ENCODE measurements at places on chromosomes 16 and 17.

GRCh38 chr16:89072548-89073130, 21.0 kb upstream of the ACSF3 start:
- DNase-seq: no peak

GRCh38 chr17:6509031-6509771, 47.2 kb downstream of the PITPNM3 start:
- DNase-seq: no peak

DNA sequence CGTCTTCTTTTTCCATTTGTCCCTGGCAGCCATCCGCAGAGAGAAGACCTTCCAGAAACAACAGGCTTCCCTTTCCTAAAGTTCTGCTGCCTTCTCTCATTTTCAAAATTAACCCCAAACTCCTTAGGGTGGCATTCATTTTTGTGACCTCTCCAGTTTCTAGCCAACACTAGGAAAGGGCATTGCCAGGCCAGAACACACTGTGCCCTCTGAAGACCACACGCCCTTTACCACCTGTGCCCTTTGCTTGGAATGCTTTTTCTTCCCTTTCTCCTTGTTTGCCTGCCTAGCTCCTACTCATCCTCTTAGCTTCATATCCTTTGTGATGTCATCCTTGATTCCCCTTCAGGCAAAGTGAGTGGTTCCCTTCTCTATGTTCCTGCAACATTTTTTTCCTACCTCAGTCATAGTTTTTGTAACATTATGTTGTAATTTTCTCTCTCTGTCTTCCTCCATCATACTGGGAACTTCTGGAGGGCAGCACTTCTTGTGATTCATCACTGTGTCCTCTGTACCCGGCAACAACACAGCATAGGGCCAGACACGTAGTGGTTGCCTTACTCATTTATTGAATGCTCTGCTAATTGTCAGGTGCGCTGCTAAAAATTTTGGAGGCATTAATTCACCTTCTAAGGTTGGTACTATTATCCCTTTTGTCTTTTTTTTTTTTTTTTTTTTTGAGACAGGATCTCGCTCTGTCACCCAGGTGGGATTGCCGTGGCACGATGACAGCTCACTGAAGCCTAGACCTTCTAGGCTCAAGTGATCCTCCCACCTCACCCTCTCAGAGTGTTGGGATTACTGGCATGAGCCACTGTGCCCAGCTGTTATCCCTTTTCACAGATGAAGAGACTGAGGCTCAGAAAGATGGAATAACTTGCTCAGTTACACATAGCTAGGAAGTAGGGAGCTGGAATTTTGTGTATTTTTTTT, 1.0 kb downstream of the KAT8 start:
- DNase-seq: peak; percentile 98

- no peak for DNase-seq
Measured at GRCh38 chr17:69356625-69357024, 29.7 kb upstream of the ABCA5 start.

DNA sequence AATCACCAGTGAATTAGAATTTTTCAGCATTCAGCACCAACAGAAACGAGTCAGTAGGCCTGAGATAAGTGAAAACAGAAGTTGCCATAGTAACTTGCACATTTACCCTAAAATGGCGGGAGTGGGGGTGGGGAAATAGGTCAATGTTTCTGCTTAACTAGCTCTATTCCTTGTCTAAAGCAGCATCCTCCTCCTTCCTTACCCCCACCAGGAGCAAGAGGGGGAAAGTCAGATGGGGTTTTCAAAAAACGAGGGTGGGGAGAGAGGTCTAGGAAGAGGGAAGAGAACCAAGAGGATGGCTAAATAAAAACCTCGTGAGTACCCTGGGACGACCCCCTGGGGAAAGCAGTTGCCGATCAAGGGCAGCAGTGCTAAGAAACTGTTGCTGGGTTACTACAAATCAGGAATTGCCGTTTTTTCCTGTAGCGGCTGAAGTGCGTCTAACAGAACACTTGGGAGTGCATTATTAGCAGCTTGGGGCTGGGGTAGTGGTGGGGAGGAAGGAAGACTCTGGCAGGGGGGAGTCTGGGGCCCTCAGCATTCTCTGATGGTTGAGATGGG, 34.4 kb upstream of the MNT start:
- peak; percentile 48 for DNase-seq

GRCh38 chr16:12324152-12324551, 347.6 kb downstream of the SNX29 start:
- DNase-seq: no peak

DNA sequence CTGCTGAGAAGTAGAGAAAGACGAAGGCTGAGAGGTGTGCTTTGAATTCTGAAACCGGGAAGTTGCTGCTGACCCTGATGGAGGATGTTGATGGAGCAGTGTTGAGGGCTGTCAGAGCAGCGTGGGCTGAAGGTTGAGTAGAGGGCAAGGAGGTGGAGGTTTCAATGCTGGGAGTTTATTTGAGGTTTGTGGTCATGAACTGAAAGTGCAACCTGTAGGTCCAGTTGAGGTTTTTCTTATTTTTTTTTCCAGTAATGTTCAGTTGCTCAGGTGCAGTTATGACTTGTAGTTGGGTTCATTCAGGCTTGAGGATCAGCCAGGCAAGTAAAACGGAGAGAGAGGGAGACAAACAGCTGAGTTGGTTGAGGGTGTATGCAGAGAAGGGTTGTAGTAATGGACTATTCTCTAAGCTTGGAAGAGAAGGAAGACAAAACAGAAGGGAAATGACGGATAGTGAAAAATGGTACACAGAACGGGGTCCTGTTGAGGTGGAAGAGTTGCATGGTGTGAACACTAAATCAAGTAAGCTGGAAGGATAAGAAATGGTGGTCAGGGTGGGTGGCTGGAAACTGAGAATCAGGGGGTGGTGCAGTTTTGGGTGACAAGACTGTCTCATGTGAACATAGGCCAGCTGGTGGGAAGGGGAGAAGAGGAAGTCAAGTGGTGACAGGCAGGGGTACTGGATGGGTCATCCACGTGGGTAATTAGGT, 8.7 kb upstream of the UBE2G1 start:
- no peak for DNase-seq

- DNase-seq: no peak
Measured at GRCh38 chr16:28623172-28623711, 13.4 kb upstream of the SULT1A1 start.

DNA sequence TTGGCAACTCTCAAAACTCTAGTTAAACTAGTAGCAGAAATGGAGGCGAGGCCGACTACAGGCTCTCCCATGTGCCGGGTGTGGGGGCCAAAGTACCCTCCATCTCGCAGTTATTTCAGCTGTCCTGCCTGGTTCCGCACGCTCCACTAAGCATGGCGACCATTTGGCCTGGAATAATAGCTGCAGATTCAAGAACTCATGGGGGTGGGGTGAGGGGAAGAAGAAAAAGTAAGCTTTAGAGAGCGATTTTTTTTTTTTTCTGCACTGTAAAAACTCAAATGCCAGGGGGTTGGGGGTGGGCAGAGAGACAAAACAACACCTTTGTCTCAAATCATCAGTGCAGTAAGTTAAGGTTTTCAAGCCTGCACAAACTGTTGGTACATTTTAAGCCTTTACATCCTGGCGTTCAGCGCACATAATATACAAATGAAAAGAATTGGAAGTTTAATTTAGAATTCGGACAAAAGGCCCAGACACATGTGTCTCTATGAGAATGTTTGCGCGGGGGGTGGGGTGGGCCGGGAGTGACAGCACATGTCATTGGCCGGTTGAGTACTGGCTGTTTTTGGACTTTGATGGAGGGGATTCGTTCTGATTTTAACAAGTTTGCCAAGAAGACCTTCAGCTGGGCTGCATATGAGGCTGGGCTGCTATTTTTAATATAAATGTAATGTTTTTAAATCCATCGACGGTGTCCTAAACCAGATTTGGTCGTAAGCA, 694.7 kb upstream of the SALL1 start:
- DNase-seq: no peak

- no peak for DNase-seq
Measured at GRCh38 chr17:5225668-5226457, 8.8 kb downstream of the SCIMP start.

DNA sequence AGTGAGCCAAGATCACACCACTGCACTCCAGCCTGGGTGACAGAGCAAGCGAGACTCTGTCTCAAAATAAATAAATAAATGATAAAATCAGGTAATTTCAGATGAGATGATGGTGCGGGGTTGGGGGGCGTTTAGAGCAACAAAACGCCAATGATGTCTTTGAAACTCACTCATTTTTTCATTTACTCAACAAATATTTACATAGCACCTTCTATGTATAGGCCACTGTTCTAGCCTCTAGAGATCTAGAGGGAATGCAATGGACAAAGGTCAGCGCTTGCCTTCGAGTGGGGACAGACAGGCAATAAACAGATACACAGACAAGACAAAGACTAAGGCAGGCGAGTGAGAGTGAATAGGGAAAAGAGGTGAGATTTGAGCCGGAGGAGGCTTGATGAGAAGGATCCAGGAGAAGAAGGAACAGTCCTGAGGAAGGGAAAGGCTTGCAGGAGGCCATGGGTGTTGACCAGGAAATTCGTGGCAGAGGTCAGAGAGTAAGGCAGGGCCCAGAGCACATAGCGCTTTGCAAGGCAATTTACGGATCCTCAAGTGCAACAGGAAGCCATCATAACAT, 14.1 kb downstream of the ALDH3A1 start:
- DNase-seq: no peak

GRCh38 chr17:51365090-51365489, 104.7 kb downstream of the UTP18 start:
- DNase-seq: no peak

DNA sequence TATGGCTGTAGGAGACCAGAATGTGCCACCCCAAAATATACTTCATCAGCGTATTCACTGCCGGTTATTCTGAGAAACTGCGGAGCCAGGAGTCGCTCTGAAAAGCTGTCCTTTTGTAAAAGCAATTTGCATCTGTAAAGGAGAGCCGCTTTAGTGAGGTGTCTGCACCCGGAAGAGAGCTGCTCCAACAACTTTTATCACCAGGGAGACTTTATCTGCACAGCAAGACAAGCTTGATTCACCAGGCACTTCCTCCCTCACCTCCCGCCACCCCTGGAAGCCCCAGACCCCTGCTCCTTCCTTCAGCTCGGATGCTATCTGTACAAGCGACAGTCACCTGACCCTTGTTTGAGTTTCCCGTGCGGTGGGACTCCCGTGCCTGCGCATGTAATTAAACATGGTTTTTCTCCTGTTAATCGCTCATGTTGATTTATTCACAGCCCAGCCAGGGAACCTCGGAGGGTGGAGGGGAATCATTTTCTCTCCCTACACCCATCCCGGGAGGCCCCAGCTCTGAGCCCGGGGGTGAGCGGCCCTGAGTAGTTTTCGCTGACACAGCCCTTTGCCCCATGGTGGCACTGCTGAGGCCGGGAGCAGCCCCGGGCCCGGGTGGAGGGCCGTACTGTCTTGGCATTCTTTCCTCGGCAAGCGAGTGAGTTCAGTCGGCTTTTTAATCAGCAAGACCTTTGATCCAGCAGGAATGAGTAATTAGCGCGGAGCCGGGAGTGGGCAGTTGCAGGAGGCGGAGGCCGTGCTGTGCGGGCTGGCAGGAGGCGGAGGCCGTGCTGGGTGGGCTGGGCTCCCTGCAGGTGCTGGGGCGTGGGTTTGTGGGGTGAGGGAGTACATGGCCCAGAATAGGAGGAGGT, 222.7 kb upstream of the CIBAR2 start:
- DNase-seq: peak; percentile 76

DNA sequence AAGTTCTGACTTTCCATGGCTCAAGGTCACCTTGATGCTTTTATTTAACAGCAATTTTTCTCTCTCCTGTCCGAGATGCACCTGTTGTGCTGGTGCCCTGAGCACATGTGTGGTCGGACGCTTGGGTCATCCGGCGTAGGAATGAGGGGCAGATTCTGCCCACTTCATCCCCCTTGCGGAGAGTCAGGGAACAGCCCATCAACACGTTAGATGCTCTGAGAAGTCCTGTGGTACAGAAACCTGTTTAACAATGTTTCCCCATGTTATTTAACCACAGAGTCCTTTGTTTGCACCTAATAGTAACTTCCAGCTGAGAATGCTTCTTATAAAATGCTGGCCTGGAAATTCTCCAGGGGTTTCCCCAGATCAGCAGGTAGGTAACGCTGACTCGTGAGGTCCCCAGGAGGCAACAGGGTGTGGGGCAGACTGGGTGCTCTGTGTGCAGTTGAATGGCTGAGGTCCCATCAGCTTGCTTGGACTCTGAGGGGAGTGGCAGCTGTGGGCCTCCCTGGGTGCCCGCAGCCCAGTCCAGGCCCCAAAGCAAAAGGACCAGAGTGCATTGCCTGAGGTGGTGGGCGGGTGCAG, 17.8 kb downstream of the DOC2B start:
- no peak for DNase-seq

DNA sequence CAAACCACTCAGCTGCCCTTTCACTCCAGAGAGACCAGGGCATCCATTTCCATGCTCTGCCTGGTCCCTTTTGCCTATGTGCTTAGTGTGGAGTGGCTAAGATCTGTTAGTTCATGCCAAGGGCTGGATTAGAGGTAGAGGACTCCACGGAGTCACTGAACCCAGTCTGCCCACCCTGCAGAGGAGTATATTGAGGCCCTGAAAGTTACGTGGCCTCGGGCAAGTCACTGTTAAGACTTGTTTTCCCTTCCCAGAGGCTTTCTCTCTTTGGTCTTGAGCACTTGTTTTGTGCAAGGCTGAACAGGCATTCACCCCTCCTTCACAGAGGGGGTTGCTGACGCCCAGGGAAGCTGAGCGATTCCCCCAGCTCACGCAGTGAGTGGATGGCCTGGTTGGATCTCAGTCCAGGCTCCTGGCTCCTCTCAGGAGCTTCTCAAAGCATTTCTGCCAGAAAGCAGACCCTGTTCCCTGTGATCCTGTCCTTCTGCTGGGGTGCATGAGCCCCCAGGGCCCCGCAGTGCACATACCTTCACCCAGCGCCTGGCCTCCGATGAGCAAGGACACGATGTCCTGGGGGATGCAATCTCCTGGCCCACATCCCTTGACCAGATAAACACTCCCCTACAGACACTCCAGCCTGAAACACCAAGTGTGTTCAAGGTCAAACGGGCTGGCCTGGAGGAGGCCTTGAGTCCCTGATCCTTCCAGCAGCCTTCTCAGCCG, 153.4 kb upstream of the GSE1 start:
- peak; percentile 94 for DNase-seq

GRCh38 chr17:44146375-44147346, 4.9 kb downstream of the HROB start:
- DNase-seq: peak; percentile 44

GRCh38 chr17:59277031-59277430, 54.4 kb upstream of the YPEL2 start:
- no peak for DNase-seq

DNA sequence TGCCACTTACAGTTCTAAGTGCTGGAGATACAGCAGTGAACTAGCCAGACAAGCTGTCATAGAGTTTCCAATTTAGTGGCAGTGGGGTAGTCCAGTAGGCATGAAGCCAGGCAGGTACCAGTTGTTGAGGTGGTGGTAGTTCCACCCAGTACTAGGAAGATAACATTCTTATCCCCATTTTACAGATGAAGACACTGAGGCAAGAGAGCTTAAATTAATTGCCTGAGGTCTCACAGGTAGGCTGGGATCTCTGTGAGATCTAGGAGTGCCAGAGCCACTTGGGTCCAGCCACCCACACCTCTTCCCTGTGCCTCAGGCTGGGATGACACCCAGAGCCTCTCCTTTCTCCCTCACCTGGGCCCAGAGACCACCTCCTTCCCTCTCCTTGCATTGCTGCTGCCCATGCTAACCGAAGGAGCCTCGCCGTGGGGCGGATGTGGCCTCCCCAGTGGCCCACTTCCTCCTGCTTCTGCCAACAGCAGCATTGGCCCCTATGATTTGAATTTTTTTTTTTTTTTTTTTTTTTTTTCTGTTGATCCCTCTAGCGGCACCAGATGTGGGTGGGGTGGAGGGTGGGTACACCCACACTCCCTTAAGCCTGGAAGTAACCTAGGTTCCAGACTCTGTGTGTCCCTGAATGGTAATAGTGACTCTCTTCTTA, 114.0 kb downstream of the PRKCB start:
- no peak for DNase-seq

Data from amniotic epithelial cell (primary cell).